Activated CD4-positive, alpha-beta T cell treated with anti-CD3 and anti-CD28 coated beads for 48 hours (primary cell): ENCODE measurements at places on chromosomes 6 and 20.

DNA sequence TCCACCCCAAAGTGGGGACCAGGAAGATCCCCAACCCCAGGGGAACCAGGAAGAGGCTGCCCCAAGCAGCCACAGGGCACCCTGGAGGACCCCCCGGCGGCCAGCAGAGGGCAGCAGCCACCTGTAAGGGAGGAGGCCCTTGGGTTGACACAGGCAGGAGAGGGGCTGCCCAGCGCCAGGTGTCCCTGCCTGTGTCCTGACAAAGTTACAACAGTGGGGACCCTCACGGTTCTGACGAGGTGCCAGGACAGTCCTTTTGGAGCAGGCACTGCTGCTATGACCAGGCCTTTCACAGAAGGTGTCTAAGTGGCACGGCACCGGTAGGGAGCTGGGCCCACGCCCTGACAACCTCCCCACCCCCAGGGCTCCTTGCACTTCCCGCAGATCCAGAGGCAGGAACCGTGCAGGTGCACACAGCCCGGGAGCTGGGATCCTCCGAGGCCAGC, 176.7 kb downstream of the BMP7 start:
- peak; percentile 85 for DNase-seq

- DNase-seq: peak; percentile 17
Measured at GRCh38 chr6:45946352-45946751, 69.3 kb downstream of the CLIC5 start.

DNA sequence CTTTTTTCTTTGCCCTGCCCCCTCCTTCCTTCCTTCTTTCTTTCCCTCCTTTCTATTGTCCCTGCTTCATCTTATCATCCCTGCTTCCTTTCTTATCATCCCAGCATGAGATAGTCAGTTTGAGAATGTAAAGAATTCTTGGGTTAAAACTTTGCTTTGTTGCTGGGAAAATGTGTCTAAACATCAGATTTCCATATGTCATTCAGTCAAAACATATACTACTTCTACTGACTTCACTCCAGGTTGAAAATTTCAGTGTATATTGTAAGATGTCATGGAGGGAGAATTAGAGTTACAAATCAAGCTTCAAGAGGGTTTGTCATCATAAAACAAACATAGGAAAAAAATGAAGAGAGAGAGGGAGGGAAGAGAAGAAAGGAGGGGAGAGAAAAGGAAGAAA, 358.4 kb upstream of the SOX4 start:
- no peak for DNase-seq

DNA sequence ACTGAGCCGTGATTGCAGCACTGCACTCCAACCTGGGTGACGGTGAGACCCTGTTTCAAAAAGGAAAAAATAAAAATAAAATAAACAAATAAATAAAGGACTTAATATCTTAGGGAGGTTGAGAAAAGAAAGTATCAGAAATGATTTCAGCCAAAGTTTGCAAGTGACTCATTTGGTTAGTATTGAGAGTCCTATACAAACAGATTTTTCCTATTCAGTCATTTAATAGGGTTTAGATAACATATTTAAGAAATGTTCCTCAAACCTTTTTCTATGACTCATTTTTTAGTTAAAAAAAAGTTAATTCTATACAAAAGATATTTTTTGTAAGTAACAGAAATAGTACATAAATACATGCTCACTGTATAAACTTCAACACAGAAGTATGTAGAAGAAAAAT, 235.1 kb downstream of the GJA1 start:
- no peak for DNase-seq

DNA sequence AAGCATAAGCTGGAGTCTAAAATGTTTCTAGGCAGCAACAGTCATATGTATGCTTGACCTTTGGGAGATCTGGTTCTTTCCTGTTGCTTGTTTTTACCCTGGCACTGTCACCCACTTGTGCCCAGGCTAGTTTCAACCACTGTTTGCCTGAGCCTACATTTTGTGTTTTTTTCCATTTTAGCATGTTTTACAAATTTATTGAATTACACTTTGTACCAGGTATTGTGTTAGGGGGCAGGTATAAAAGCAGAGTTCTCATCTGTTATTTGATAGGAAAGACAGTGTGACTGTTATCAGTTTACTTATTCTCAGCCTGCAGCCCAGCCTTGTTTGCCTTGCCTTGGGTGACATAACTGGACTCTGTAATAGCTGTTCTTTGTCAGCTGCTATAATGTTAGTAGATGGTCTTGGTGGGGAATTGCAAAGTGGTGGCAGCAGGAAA, 147.0 kb downstream of the CDKAL1 start:
- DNase-seq: no peak

DNA sequence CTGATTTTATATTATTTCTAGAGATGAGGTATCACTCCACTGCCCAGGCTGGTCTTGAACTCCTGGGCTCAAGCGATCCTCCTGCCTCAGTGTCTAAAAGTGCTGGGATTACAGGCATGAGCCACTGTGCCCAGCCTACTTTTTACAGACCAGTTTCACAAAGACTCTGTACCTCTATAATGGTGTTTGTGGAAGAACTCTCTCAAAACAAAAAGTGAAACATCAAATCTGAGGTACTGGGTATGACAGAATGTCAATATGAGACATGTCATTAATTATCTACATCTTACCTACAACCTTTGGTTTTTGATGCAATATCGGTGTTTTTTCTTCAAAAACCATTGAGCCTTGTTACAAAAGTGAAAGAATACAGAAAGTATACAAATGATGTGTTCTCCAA, 49.4 kb upstream of the MCM9 start:
- no peak for DNase-seq

DNA sequence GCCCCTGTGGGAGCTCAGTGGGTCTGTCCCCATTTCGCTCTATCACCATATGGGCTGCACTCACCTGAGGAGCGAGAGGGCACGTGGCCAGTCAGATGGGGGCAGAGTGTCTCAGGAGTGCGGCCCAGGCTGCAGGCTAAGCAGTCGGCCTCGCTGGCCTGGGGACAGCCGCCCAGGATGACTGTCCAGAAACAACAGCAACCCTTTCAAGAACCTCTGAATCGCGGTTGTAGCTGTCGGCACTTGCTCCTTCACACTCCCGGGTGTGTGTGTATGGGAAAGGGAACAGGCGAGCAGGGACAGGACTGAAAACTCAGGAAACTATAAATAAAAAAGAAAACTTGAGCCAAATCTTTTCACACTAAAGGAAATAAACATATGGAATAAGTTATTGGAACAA, 63.1 kb downstream of the TFAP2A start:
- no peak for DNase-seq

GRCh38 chr6:138815797-138816528, 20.1 kb downstream of the ECT2L start:
- no peak for DNase-seq
